ENCODE measurements at places on chromosomes 4 and X.

DNA sequence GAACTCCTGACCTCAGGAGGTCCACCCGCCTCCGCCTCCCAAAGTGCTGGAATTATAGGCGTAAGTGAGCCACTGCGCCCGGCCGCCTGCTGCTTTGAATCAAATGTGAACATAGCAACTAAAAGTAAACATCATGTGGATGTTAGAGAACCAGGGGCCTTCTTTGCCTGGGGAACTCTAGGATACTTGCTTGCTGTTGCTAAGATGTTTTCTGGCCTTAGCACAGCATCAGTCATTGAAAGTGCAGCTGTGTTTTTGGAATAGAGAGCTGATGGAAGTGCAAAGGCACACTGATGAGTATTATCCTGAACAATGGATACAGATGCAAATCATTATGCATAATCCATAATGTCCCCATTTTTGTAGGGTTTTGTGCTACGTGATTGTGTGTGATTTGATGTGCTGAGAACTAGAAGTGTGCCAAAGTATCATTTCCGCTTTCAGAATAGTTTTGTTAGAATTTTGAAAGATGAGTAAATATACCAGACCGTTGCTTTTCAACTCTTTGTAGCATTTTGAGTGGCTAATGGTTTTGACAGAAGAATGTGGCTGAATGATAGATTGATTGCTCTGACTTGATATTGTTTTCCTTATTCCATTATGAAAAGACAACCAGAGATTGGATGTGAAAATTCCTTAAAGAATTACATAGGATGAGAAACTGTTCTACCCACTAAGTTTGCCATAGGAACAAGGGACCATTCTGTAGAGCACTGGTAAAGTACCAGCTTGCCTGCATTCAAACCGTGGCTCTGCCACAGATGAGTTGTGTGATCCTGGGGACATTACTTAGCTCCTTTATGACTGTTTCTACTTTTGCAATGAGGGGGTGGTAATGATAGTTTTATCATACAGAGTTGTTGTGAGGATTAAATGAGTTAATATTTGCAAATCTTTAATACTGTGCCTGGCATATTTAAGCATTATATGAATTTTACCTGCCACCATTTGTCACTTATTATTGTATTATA lies 74.7 kb downstream of the REPS2 start:
- DNase-seq, result no peak

DNA sequence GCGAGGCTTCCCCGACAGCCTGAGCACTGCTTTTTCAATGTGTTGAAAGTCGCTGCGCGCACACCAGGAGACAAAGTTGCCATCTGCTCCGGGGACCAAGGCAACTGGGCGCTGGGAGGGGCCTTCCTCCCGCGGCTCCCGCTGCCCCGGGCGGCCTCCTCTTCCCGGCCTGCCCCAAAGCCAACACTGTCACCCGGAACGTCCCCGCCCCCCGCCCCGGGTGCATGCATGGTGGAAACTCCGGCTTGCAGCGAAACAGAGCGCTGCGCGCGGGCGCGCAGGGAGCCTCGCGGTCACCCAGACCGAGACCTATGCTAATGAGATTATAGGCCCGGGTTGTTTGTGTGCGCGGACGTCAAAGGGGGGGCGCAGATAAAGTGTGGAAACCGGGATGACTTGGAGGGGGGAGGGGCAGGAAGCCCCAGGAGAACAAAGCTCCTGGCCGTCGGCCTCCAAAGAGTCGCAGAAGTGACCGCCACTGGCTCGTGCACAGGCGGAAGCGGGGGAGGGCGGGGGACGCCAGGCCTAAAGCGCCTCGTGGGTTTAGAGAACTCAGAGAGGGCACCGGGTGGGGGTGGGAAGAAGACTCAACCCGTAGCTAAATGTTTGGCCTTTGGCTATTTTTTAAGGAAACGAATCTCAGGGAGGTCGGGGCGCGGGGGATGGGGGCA lies 88.8 kb downstream of the BCOR start:
- peak; percentile 25 for DNase-seq

DNA sequence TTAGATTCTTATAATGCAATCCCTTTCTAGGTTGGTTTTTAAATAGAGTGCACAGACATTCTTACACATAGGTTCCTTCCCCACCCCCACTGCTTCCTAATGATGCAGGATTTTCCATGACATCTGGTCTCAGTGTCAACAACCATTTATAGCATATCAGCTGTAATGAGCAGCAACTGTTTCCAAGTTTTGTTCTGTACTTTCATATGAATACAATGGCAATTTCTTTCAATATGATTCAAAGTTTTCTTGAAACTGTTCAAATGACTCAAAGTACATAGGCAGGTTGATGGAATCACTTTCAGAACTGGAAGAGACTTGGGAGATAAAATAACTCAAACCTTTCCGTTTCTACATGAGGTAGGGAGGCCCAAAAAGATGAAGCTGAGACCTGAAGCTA lies 220.7 kb downstream of the CAMK2D start:
- DNase-seq, result no peak

DNA sequence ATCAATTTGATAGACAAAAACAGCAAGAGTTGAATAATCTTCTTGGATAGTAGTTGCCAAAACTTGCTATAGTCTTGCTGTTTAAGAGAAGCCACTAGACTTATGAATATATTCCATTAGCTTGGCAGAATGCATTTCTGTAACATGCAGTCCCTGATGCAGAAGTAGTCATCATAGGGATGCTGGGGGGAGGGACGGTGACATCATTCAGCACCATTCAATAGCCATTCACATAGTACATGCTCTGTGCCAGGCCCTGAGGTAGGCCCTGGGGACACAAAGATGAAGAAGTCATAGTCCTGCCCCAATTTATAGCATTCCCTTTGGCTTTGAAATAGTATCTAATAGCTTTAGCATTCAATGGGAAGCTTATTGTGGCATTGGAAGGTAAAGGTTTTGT lies 185.5 kb upstream of the AFF2 start:
- no peak for DNase-seq

- no peak for DNase-seq
Observed at GRCh38 chr4:138859254-138859653, 156.3 kb upstream of the NOCT start.

DNA sequence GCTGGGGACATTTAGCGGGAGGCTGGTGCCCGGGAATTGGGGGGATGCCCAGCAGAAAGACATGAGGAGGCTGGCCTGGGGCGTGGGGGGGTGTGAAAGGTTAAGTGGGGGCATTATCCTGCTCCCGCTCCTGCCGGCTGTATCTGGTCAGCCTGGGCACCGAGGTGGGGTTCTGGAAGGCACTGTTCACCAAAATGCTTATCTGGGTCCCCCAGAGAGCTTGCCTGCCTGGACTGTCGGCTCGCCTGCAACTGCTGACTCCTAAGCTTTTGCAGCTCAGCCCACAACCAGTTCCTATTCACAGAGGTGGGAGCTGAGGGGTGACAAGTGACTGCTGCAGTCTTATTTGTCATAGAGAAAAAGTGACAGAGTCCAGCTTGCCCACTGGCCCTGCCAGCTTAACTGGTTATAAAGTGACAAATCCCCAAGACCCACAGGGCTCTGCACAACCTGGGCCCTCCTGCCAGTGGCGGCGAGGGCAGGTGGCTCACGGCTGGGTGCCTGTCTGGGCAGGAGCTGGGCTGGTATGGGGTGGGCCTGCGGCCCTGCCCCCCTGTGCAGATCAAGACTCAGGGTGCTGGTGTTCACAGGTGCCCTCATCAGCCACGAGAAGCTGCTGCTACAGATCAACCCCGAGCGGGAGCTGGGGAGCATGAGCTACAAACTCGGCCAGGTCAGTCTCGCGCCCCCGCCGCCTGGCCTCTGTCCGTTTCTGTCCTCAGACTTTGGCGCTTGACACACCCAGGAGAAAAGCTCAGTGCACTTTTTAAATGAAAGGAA lies 23.7 kb upstream of the MSANTD1 start:
- no peak for DNase-seq

GRCh38 chr4:169099771-169100180 lies 89.7 kb upstream of the CBR4 start:
- no peak for DNase-seq

GRCh38 chr4:174037049-174037448 lies 246.4 kb downstream of the FBXO8 start:
- no peak for DNase-seq

DNA sequence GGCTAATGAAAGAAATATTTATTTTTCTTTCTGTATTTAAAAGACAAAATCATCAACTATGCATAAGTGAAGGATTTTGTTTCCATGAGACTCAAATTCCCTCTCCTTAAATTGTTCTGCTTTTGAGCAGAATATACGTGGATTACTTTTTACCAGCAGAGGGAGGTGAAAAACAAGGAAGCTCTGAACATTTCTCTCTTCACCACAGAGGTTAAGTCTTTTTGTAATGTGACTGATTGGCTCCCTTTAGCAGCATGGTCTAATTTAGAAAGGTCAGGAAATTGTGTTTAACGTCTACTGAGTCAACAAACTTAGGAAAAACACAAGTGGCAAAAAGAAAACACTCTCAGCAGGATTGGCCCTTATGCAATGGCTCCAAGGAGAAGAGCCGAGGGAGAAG lies 55.1 kb upstream of the F9 start:
- no peak for DNase-seq

- no peak for DNase-seq
Observed at GRCh38 chr4:136636155-136636554, 896.1 kb downstream of the PCDH18 start.

DNA sequence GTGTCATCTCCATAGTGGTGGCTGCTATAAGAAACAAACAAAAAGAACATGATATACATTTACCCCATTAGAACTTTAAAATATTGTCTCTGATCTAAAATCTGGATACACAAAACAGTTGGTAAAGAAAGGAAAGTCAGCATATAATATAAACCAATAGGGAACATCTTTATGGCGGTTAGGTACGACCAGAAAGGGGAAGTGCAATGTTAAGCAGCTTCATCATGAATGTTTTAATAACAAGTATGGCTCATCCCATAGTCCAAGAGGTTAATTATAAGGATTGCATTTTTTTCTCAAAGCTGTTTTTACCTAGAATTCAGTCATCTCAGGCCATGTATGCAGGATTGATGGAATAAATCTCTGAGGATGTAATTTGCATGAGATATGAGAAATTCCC lies 1869.7 kb downstream of the PCDH7 start:
- no peak for DNase-seq

DNA sequence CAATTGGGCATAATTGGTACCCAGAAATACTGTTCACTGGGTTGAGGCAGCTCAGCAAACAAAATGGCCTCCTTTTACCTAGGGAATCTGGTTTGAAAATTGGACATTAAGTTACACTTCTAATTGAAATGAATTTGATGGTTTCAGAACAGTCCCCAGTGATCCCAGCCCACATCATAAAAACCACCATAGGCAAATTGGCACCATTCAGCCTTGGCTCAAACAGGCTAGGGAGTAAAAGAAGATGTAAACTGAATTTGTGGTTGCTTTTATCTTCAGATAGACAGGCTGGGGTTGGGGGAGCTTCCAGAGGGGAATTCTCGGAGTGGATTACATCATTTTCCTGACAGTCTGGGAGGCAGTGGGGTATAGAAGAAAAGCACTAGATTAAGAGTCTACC lies 576.5 kb downstream of the MID1IP1 start:
- DNase-seq, result no peak

GRCh38 chrX:137194164-137194563 lies 160.4 kb upstream of the GPR101 start:
- no peak for DNase-seq

GRCh38 chr4:42308247-42308646 lies 89.0 kb upstream of the SHISA3 start:
- no peak for DNase-seq

DNA sequence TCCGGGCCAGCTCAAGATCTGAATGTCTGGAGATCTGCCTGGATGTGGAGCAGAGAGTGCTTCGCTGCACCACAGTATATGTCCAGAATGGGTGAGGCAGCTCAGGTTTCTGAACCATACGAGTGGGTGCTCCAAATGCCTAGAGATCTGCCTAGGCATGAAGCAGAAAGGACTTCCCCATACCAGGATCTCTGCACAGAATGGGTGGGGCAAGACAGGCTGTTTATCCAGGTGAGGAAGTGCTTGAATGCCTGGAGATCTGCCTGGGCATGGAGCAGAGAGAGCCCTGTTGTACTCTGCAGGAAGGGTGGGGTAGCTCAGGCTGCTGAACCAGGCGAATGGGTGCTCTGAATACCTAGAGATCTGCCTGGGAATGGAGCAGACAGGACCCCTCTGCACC lies 45.4 kb upstream of the MAGEC2 start:
- DNase-seq, result no peak

DNA sequence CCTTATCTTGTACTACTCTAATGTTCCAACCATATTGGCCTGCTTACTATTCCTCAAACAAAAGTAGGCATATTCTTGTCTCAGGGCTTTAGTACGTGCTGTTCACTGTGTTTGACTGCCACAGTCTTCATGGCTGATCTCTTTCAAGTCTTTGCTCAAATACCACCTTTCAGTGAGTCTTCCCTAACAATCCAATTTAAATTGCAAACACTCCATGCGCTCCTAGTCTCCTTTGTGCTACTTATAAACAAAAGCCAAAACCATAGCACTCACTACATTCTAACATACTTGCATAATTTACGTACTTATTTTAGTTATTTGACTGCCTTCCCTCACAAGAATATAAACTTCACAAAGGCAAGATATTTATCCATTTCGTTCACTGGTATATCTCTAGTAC lies 1.7 kb upstream of the ART3 start:
- no peak for DNase-seq

DNA sequence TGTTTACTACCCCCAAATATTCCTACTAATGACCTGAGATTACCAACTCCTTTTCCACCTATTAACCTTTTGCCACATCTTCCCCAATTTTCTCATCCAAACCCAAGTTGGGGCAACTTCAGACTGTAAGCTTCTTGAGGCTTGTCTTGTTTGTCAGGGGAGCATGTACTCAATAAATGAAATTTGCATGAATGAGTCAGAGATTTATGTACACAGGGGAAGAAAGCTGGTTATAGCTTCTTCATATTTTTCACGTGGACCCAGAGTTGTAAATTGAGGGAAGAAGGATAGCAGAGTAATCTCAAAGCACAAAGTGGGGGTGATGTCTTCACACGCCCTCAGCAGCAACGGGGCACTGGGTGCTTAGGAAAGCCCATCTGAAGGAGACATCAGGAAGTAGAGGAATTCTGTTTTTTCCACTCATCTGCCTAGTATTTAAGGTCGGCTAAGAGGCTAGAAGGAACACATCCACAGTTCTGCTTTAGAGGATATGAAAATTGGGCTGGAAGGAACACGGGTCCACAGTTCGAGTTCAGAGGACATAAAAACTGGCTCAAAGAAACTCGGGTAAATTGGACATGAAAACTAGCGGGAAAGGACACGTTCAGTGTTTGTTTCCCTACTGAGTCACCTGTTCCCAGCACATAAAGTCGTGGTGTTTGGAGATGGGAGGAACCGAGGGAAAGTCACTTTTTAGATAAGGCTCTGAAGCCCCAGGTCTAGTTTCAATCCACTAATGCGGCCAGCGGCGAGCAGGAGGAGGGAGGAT lies 696 bp upstream of the CA5B start:
- DNase-seq, result no peak

DNA sequence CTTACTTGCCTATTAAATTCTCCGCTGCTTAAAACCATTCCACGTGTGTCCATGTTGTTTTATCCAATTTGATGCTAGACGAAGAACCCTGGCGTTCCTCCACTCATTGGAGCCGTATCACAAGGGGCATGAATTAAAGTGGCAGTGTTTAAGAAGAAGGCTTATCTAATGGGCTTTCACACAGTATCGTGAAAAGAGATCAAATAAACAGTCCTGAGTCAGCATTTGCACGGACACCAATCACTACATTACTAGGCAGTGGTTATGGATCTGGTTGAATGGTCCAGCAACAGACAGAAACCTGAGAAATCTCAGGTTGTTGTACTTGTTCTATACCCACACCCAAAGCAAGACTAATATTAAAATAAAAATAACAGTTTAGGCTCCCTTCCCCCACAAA lies 671.6 kb downstream of the FAT4 start:
- no peak for DNase-seq

- no peak for DNase-seq
Observed at GRCh38 chr4:122762520-122762919, 30.0 kb downstream of the BBS12 start.

- DNase-seq, result no peak
Observed at GRCh38 chr4:113845138-113845537, 83.6 kb upstream of the CAMK2D start.

Data from hypothalamus (tissue), 51 donors.